ENCODE measurements at places on chromosomes 5 and 9.

DNA sequence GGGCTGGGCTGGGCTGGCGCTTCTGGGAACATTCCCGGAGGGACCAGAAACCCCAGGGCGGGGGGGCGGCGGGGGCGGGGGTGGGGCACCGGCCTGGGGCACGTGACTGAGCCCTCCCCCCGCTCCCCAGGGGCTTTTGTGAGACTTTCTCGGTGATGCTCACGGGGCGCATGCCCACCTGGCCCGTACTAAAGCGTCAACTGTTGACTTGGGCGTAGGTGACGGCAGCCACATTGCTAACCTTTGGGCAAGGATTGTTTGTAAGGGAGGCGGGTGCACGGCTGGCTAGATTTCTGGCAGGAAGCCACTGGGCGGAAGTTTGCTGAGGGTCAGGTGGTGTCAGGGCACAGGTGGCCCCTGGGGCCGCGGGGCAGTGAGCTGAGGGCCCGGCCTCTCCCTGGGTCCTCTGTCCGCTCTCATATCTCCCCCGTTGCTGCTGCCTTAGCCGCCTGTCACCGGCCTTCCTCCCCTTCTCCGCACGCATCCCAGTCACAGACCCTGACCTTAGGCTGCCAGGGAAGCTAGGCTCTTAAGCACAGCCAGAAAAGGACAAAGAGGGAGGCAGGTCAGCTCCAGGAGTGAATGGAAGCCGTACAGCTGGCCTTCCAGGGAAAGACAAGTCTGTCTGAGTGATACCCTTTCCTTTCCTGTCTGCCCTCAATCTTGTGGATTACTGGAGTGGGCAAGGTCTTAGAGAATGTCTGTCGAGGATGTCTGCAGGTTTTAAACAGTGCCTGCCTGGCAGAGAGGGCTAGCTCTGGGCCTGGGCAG lies 812 bp downstream of the CACFD1 start:
- DNase-seq, result no peak

DNA sequence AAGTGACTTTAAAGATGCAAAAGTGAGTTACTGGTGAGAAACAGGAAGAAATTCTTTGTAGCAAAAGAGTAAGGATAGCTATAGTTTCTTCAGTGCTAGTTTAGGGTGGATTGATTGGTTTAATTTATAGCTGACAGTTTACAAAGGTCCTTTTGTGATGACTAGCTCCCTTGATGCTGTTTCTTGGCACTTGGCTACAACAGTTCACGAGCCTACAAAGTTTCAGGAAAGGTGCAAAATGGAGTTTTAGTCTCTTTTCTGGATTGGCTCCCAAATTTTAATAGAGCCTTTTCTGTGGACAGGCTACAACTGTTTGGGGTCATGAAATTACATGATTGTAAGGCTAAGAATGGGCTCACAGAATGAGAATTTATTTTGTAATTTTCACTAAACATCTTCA lies 40.9 kb upstream of the BNIP1 start:
- no peak for DNase-seq

DNA sequence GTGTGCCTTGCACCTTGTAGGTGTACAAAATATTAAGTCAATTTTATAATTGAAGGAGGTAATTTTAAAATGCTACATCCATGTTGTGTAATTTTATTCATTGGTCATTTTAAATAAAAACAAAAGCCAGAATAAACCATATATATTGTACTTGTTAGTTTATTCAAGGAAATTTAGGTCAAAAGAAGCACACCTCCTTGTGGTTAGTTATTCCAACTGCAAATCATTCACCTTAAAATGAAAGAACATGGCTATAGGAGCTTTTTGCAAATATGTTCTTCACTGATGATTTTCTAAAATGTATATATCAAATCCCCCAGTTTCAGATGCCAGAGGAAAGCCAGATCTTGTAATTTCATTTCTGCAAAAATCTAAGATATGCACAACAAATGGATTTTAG lies 5.4 kb upstream of the MOCS2 start:
- DNase-seq, result no peak

DNA sequence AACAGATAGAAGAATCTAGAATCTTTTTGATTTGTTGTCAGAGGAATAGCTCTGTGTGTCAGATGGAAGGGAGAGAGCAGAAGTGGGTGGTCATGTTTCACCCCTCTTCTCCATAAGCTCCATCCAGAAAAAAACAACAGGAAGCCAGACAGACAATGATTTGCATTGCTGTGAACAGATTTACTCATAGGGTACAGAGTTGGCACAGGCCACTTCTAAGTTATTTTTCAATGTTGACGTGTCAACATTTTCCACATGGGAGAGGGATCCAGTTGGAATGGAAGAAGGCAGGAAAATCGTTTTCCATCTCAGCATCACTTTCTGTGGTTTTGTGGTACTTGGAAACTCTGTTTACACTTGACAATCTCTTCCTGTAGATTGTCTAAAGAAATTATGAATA lies 86.7 kb downstream of the INSYN2B start:
- DNase-seq, result no peak

- DNase-seq, result no peak
Measured at GRCh38 chr5:17964067-17964466, 329.8 kb downstream of the TAF11L14 start.

DNA sequence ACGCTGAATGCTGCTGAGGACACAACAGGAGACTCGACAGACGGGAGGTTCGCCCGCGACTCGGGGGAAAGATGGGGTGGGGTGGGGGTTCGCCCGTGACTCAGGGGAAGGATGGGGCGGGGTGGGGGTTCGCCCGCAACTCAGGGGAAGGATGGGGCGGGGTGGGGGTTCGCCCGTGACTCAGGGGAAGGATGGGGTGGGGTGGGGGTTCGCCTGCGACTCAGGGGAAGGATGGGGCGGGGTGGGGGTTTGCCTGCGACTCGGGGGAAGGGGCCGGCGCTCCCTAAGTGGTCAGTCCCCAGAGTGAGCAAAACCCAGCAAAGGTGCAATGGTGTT lies 2.2 kb downstream of the LCN6 start:
- no peak for DNase-seq

DNA sequence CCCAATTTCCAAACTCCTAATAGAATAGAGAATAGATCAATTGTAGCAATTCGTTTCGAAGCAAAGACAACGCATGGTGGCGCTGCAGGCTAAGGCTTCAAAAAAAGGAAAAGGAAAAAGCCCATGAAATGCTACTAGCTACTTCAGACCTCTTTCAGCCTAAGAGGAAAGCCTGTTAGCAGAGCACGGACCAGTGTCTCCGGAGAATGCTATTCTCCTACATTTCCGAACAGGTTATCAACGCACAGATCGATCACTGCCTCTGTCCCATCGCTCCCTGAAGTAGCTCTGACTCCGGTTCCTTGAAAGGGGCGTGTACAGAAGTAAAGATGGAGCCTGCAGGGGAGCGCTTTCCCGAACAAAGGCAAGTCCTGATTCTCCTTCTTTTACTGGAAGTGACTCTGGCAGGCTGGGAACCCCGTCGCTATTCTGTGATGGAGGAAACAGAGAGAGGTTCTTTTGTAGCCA lies at the start of gene PCDHB15:
Gene PCDHB15, plus strand, starts transcription at position 146 of the 468 bp plus-strand sequence. Its CDS starts 184 bp downstream, at position 330.
- DNase-seq, result no peak

- no peak for DNase-seq
Measured at GRCh38 chr5:44862808-44863207, 54.1 kb downstream of the MRPS30 start.

DNA sequence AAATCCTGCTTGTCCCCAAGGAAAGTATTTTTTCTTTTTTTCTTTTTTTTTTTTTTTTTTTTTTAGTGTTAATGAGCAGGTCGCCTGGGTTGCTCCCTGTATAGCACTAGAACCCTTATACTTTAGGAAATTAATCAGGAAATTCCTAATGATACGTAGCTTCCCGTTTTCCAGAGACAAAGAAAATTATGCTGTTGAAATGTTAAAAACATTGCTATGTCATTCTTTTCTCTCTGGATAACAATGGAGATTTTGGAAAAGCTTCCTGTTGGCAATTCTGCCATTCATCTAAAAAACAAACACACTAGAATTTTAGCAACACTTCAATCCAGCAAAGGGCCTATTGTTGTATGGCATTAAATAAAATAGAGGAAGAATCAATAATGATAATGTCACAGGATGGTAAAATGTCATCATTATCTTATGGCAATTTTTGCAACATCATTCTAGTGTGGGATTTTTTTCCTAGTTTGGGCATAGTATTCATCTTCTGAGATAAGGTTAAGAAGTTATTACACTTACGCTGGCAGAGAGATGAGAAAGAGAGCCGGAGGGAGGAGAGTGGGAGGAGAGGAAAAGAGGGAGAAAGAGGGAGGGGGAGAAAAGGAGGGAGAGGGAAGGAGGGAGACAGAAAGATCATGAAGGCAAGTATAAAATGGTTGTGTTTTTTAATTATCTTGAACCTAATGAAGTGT lies 315.8 kb upstream of the PDE4D start:
- no peak for DNase-seq

GRCh38 chr5:138469540-138470321 lies 4.5 kb downstream of the EGR1 start:
- no peak for DNase-seq

DNA sequence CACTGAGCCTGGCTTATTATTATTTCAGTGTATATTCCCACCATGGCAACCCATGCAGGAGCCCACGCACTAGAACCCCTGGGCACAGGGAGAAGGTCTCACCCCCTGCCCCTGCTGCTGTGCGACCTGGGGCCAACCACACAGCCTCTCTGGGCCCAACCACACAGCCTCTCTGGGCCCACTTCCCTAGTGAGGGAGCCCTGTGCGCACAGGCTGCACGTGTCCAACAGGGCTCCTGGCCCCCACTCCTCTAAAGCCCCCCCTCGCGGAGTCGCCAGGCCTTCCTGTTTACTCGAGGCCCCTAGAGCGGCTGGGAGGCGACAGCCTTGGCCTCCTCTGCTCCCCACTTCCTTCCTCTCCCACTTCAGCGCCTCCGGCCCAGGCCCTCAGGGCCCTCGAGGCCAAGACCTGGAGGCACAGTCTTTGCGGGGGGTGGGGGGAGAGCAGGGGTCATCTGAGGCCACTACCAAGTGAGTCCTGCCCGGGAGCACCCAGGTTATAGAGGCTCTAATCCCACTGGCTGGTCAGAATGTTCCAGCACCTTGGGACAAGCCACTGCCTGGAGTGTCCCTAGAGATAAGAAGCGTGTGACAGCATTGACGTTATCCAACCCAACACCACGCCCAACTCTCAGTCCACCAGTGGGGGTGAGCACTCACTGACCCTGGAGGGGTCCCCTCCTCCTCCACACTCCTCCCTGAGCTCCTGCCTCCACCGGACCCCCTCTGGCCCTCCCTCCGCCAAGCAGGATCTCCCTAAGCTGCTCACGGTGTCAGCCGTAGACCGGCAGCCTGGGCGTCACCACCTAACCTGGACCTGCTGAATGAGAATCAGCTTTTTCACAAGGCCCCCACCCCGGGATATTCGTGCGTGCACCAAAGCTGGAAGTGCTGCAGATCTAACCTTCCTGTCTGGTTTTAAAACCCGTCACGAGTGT lies 7.9 kb upstream of the ENG start:
- DNase-seq, result no peak

GRCh38 chr5:149227168-149227826 lies 44.4 kb upstream of the AFAP1L1 start:
- no peak for DNase-seq

DNA sequence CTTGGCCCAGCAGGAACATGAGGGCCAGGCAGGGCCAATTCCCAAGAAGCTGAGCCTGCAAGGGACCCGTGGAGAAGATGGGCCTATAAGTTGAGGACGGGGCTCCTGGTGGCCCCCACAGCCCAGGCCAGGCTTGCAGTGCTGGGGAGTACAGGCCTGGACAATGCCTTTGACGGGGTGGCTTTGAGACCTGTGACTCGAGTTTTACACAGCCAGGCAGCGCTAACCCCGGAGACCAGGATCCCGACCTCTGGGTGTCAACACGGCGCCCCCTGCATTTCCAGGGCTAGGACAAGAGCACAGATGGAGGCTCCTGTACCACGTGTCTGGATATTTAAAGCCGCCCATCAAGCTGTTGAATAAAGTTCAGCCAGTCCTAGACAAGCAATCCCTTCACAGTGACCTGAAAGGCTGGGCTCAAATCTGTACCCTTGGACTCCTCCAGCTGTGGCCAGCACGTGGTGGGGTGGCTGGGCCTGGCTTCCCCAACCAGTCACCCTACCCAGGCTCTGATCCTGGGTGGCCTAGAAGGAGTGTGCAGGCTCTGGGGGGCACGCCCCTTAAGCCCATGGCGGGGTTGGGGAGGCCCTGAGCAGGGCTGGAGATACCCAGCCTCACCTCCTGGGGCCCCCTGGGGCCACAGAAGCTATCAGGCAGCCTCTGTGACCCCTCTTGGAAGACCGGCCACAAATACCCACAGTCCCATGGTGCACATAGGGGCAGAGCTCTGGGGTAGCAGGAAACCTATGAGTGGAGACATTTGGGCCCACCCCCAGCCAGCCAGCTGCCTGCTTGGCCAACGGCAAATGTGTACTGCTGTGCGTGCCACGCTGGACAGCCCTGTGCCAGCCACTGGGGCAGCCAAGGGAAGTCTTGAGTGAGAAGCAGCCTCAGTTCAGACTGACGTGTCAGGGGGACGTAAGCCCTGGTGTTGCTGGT lies 88.7 kb downstream of the NTNG2 start:
- DNase-seq, result no peak

GRCh38 chr9:95738438-95738837 lies 137.1 kb upstream of the ERCC6L2 start:
- no peak for DNase-seq

DNA sequence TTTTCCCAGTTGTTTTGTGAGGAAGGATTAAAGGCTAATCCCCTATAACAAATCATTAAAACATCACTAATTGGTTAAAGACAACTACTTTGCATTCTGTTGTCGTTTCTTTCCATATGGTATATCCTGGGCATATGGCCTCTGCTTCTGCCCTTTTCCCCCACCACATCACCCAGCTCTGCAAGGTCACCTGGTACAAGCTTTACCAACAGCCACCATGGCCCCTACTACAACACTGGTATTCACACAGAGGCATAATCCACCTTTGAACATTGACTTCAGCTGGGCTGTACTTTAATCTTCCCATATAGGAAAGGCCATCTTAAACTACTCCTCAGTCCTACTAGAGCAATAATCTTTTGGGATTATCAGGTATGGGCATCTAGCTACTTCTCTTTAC lies 866.1 kb downstream of the TLE4 start:
- no peak for DNase-seq

GRCh38 chr5:160496784-160497183 lies 75.1 kb downstream of the PTTG1 start:
- DNase-seq, result no peak

DNA sequence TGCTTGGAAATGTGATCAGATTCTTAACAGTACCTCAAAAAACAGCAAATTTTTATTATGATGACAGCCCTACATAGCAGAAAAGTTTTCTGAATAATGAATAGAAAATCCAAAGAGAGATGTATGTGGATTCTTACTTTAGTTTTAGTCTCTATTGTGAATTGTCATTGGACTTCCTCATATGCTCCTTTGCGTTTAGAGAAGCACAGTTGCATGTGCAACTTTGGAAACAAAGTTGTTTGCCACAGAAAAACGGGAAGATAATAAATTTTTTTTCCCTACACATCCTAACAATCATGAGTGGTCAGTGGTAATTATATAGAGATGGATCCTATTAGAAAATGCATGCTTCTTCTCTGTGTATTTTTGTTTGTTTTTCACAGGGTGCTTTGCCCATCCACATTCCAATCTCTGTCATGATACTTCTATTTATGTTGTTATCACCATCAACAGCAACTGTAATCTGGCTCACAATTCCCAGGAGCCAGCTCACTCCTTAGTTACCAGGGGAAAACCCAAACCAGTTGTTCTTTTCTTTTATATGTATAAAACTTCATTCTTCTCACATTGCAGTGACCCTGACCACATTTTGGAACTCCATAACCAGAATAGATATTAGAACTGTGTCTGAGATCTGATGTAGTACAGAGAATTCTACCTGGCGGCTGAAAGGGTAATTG lies 118.7 kb downstream of the NDUFS4 start:
- DNase-seq, result no peak

All from cortex of kidney (tissue), 1 donor.